Mucosa of gallbladder (tissue), 1 donor: ENCODE measurements at places on chromosomes 2 and 18.

DNA sequence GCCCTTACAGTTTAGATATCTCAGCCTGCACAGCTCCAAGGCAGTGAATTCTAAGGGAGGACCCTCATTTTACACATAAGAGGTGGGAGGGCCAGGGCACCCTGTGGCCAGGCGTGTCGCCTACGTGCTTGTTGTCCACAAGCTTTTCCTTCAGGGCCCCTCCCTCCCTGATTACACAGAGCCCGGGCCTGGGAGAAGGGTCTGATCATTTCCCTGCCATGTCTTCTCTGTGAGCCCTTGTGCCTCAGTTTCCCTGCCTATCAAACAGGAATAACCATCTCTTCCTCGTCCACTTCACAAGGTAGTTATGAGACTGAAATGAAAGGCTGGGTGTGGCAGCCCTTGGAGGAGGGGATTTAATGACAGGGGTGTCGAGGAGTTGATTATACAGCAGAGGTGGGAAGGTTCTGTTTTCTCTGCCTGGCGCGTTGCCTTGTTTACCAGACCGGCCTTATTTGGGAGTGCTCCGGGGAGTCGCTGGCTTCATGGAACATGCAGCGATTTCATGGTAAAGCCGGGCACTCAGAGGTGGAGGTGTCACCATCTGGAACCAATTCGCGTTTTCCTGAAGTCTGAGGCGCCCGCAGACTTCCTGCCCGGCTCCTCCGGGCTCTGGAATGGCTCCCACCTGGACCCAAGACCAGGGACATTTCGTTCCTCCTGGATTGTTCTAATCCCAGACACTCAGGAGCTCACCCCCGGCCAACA is 208.9 kb downstream of the KLHL29 start:
- no peak for DNase-seq

- DNase-seq = no peak
Observed at GRCh38 chr2:176652300-176653182, 383.3 kb downstream of the MTX2 start.

DNA sequence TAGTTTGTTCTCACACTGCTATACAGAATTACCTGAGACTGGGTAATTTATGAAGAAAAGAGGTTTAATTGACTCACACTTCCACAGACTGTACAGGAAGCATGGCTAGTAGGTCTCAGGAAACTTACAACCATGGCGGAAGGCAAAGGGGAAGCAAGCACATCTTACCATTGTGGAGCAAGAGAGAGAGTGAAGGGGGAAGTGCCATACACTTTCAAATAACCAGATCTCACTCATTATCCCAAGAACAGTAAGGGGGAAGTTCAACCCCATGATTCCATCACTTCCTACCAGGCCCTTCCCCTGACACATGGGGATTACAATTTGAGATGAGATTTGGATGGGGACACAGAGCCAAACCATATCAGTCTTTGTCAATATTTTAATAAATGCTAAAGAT is 5.0 kb upstream of the CRYGB start:
- DNase-seq = no peak

GRCh38 chr2:23600346-23600745 is 215.4 kb downstream of the KLHL29 start:
- DNase-seq = no peak

DNA sequence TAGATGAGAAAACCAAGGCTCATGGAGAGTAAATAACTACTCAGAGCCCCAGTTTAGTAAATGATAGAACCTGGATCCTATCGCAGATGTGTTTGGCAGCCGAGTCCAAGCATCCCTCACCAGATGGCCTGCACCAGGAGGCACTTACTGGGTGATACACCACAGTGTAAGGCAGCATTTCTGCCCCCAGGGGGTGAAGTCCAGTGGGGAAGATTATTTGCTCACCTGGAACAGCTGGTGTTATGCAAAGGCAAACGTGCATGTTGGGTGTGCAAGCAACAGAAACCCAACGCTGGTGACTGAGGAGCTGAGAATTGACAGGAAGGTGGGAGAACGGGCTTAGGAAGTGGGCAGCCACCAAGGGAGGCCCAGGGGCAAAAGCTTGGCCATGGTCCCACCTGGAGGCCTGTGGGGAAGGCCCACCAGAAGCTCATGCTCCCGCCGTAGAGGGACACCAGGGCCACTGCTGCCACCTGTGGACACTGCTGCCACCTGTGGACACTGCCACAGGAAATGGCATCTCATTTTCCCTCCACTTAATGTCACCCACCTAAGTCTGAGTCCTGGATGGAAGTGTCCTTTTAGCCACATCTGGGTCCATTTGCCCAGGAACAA is 100.6 kb downstream of the TFCP2L1 start:
- no peak for DNase-seq

- no peak for DNase-seq
Observed at GRCh38 chr2:43462866-43463641, 132.8 kb downstream of the THADA start.

DNA sequence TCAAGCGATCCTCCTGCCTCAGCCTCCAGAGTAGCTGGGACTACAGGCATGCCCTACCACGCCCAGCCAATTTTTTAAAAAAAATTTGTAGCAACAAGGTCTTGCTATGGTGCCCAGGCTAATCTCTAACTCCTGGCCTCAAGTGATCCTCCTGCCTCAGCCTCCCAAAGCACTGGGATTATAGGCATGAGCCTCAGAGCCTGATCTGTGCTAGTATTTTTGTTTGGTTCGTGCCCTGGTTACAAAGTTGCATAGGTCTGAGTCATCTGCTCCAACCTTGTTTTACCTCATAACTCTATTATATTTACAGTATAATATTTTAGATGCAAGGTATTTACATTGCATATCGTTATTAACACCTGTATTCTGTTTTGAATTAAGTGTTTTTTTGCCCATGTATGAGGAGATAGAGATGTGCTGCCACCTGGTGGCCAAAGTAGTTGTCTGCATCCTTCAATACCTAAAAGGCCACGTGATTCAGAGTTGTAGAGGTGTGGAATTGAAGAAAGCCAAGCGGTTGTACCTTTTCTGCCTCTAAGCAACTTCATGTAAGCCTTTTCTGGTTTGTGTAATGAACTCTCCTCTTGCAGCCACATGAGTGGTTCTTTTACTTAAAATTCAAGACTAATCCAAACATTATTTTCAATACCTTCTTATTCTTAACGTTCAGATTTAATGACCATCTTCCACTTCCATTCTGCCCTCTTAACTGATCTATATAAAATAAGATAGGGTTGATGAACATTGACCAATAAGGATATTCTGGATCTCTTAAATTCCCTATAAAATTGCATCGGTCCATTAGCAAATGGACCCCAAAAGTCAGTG is 19.9 kb upstream of the CABYR start:
- DNase-seq = peak; percentile 81

DNA sequence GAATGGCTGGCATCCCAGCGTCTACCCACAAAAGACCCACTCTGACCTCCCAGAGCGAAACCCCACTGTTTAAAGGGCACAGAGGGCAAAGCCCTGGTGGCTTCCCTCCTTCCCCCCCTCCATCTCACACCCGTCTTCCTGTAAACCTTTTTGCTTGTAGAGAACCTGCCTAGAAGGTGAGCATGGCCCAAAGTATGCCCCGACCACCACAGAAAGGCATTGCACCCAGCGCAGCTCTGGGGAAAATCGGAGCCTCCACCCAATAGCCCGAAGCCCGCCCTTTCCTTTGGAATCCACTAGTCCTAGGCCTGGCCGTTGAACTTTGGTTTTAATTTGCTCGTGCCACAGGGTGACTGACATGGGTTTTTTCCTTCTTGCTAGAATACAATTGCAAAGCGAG is 22.6 kb downstream of the DIPK1C start:
- no peak for DNase-seq

DNA sequence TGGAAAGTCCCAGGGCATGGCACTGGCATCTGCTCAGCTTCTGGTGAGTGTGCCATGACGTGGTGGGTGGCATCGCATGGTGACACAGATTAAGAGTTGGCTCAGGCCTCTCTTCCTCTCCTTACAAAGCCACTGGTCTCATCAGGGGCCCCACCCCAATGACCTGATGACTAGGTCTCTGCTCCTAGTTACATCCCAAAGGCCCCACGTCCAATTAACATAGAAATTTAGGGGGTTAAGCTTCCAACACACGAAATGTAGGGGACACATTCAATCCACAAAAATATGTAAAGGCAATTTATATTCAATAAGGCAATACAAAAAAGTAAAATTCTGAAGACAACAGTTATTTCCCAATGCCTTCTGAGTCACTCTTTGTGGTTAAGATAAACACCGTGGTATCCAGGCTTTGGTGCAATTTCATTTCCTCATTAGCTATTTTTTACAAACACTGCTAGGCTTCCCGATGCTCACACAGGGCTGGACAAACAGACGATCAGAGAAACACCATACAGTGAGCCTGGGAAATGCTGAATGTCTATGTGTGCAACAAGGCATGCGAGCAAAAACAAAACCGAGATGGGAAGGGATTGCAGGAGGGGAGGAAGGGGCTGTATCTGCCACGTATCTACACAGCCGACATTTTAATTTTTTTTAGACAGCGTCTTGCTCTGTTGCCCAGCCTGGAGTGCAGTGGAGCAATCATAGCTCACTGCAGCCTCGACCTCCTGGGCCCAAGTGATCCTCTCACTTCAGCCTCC is 67.2 kb downstream of the MBP start:
- DNase-seq = peak; percentile 51

DNA sequence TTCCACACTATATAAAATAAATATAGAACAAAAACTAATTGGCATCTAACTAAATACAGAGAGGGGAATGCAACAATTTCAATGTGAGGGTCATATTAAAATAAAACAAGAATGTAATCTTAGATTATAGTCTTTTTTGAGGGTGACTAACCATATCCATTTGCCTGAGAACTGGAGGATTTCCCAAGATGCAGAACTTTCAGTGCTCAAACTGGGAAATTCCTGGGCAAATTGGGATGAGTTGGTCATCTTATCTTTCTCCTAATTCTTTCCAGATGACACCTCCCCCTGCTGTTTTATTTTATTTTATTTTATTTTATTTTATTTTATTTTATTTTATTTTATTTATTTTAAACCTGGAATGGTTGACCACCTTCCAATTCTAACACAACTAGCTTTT is 846.2 kb downstream of the SLC4A3 start:
- DNase-seq = no peak

DNA sequence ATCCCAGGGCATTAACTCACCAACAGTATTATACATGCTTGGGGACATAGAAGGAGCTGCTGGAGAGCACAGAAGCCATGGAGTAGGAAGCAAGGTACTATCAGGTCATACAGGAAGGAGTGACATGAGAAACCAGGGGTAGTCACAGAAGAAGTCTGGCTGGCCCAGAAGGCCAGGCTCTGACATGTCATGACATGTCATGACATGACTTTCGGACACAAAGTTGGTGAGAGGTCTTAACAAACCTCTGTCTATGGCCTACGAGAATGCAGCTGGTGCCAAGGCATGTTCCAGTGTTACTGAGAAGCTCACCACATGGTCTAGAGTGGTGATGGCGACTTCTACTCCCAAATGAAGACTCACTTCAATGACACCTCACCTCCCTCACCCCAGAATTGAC is 3.3 kb upstream of the CERS6 start:
- DNase-seq = no peak

DNA sequence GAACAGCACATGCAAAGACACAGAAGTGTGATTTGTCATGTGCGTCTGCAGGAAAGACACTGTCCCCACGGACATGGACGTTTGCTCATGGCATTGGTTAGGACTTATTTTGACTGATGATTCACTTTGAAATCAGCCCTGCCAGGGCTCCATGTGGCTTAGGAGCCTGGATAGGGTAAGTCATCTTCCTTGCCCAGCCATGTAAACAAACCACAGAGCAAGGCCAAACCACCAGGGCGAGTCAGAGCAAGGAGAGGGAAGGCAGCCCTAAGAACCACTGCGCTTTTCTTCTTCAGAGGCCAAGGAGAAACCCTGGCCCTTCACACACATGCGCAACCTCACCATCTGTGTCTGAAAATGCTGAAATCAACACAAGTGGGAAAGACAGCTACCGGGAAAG is 88.8 kb downstream of the GFPT1 start:
- no peak for DNase-seq

GRCh38 chr2:120052597-120052996 is 39.7 kb downstream of the EPB41L5 start:
- no peak for DNase-seq

DNA sequence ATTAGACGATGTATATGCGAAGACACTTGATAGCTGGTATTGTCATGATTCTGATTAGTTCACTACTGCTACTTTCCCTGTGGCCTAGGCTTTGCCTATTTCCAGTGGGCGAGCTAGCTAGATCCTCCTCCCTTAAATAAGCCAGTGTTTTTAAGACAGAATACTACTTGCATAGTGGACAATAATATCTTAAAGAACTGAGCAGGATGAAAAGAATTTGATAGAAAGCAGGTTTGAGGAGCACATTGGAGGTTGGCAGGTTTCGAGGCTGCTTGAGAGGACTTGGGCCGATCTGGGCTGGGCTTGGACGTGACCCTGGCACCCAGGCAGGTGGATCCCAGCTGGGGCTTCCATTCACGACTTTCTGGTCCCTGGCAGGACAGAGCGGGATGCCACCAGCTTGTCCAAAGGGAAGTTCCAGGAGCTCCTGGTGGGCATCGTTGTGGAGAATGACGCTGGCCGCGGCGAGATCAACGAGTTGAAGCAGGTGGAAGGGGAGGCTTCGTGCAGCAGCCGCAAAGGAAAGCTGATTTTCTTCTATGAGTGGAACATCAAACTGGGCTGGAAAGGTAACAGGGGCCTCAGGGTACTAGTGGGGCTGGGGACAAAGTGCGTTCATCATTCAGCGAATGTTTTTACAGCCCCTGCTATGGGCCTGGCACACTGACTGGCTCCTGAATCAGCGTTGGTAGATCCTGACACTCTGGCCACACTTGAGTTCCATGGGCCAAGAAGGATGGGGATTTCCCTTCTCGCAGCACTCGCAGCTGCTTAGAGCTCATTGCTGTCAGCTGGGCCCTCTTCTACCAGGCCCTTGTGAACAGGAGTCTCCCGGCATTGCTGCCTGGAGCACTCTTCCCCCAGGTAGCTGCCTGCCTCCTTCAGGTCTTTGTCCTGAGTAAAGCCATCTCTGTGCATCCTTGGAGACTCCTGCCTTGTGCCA is 16.9 kb downstream of the C2orf74 start:
- DNase-seq = no peak

GRCh38 chr2:159916511-159916910 is 118.5 kb upstream of the CD302 start:
- DNase-seq = no peak

GRCh38 chr2:75289771-75290170 is 90.5 kb upstream of the TACR1 start:
- no peak for DNase-seq

DNA sequence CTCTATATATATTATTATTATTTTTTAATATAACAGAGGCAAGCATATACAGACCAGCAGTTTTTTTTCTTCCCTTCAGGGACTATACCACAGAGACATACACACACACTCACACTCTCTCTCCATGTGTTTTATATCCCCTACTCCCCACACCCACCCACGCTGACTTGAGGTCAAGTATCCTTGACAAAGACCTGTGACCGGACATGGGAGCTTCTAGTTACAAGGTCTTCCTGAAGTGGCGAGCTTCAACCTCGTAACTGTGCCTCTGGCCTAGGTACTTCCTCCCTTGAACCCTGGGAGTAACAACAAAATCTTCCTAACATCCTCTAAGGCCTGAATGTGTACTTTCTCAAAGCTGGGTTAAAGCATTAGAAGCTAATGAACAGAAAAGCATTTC is 52.5 kb downstream of the POLR1A start:
- DNase-seq = no peak
